ENCODE measurements at places on chromosomes 5 and 9. TPM values are rescaled to one million over a fixed set of nuclear protein-coding genes. Genes with fewer than 3 reads are reported as not detected.
A peak's percentile ranks its signal among the peaks of the same experiment; 100 is the strongest.

- no peak for DNase-seq
Measured at GRCh38 chr5:134749415-134749814, 9.2 kb upstream of the DDX46 start.

- no peak for DNase-seq
Measured at GRCh38 chr9:69572611-69573010, 99.6 kb downstream of the APBA1 start.

DNA sequence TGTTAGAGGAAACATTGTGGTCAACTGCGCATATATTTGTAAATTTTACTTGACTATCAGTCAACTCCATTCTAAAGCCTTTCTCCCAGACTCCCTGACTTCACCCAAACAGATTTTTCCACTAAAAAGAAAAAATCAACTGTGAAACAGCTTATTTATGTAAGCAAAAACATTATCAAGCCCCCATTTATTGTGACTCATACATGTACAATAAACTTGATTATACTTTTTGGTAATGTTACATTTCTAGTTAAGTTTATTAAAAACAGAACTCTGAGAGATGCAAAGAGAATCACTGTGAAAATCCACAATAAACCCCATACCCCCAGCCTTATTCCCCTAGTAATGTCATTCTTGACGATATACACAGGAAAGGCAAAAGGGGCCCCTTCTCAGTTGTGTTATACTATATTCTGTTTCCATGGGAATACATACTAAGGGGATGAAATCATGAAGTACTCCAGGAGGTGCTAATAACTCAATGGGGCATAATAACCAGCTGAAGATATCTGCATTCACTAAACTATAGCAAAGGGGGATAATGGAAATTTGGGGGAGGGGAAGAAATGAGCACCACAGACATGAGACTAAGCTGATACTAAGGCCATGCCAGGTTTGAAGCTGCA is 616.0 kb downstream of the ACTL7B start:
- no peak for DNase-seq

GRCh38 chr5:129554134-129554904 is 94.2 kb downstream of the ADAMTS19 start:
- DNase-seq = no peak

GRCh38 chr9:133717113-133718031 is 20.8 kb downstream of the SARDH start:
- no peak for DNase-seq

- no peak for DNase-seq
Measured at GRCh38 chr9:35490155-35490909, 421 bp downstream of the RUSC2 start.

GRCh38 chr5:150286820-150287219 is 2.8 kb downstream of the CAMK2A start:
- no peak for DNase-seq

DNA sequence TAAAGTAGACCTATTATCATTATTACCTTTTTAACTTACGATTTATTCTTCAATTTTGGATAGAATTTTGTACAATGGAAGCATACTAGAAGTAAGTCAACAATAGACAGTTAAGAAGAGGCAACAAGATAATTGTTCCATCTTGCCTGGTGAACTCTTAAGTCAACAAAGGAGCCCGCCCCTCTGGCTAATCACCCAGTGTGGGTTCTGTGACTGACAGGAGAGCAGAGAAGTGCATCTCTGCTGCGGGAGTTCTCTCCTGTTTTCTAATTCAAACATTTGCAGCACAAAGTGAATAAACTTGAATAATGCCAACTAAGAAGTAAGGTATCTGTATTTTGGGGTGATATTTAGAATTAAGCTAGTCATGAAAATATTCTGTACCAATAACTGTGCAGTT is 6.7 kb upstream of the ISL1 start:
- no peak for DNase-seq

DNA sequence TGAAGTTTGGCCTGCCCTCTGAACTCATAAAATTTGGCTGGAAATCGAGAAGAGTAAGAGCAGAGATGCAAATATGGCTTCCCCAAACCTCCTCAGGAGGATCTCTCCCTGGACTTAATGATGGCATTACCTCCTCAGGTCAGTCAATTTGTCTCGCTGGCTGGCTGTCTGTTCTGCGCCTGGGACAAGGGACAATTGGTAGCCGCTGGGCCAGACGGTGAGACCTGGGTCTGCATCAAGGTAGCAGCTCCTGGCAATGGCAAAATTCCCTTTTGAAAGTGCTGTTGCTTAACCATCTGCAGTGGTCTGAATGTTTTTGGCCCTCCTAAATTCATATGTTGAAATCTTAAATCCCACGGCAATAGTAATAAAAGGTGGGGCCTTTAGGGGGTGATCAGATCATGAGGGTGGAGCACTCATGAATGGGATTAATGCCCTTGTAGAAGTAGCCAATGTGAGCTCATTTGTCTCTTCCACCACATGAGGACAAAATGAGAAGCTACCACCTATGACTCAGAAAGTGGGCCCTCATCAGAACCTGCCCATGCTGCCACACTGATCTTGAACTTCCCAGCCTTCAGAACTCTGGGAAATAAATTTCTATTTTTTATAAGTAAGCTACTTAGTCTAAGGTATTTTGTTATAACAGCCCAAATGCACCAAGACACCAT is 439.3 kb upstream of the KLF4 start:
- no peak for DNase-seq

GRCh38 chr5:93653716-93654115 is 70.7 kb downstream of the NR2F1 start:
- no peak for DNase-seq

DNA sequence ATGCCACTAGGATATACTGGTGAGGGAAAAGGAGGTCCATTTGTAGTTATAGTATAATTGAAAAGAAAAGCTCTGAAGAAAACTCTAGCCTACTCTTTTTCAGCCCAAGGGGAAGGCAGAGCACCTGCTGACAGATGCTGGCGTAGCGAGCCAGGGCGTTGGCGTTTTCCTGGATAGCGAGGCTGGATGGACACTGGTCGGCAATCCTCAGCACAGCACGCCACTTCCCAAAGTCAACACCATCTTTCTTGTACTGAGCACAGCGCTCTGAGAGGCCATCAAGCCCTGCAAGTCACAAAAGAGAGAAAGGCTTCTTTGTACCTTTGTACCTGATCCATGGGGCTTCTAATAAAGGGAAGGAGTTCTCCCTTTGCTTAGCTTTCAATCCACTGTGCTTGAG is 8.2 kb downstream of the ALDOB start:
- DNase-seq = no peak

GRCh38 chr5:156556666-156557406 is 229.9 kb downstream of the SGCD start:
- DNase-seq = no peak

DNA sequence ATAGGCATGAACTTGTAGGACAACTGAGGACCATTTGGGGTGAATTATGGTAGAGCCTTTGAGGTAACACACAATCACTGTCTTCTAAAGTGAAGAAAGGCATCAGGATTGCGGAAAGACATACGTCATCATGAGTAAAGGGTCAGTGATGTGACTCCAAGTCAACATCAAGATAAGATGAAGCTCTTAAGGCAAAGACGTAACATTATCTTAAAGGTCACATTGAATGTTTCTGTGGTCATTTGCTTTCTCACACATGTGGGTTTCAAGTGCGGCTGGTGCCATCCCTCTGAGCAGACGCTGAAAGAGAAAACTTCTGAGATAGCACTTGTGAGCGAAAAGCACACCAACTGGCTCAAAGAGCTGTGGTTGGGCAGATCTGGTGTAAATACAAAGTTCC is 63.3 kb upstream of the GRAMD2B start:
- DNase-seq = no peak

GRCh38 chr9:135962696-135963307 is 1.6 kb upstream of the UBAC1 start:
- no peak for DNase-seq

DNA sequence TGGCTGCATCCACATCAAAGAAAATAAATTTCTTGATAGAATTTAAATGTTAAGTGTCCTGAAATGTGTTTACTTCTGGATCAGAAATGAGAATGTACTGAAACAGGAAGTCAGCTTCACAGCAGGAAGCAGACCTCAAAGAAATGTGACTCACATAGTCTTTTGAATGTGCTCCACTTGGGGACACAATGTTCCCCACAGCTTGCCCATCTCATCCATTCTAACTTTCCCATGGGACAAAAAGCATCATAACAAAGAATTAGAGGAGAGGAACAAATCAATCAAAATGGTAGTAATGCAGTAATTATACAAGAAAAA is 85.7 kb downstream of the GRAMD2B start:
- DNase-seq = peak; percentile 50

GRCh38 chr5:140044041-140044440 is 942 bp upstream of the NRG2 start:
- DNase-seq = no peak

DNA sequence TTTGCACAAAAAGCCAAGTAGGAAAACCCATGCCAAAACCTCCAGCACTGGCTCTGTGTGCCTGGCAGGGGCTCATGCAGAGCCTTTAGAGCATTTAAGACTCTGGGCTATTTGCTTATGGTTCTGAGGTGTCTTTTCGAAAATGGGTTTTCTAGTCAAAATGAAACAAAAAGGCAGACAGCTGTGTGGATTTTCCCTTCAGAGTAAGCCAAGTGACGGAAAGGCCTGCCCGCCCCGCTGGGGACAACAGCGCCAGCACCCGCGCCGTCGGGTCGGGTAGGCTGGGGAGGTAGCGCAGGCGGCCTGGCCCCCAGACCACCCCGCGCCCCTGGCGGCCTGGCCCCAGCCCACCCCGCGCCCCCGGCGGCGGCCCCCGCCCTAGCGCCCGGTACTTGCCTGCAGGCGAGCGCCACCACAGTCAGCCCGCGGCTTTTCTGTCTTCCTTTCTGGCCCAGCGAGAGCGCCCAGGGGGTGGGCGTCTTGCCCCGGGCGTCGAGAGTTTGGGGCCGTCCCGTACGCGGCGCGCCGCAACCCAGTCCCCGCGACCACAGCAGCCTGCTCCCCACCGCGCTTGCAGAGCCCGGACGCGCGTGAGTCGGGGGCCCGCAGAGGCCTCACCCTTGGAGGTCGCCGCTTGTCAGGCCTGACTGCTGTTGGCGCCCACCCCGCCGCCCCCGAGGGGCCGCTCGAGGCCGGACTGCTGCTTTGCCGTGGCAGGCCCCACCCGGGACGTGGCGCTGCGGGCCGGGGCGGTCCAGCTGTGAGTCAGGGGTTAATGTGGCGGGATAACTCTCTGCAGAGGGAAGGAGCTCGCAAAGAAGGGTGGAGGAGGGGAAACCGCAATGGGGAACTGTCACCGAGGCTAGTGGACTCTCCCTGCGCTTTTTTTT is at the start of gene TICAM2:
TSS of gene TICAM2 (minus strand) at position 779 of the 890 bp plus-strand sequence. CDS start 21,223 bp downstream, outside the sequence.
- DNase-seq = peak; percentile 55

- no peak for DNase-seq
Measured at GRCh38 chr5:147245381-147246165, 10.7 kb downstream of the STK32A start.

GRCh38 chr5:172544371-172545095 is 90.2 kb upstream of the SH3PXD2B start:
- DNase-seq = no peak

- DNase-seq = no peak
Measured at GRCh38 chr5:140325486-140325885, 20.9 kb downstream of the HBEGF start.

DNA sequence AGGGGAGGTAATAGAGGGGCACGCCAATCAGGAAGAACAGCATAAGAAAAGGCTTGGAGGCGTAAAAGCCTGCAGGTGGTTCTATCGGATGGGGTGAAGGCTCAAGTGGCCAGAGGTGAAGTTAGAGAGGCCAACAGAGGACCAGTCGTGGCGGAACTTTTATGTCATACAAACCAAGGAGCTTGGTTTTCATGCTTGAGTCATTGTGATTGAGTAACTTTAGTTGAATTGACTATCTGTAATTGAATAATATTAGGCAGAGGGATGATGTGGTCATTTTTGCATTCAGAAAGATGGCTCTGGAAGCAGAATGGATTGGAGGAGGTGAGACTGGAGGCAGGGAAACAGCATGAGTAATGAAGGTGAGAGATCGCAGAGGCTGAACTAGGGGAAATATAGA is 7.2 kb upstream of the SPINK4 start:
- no peak for DNase-seq

DNA sequence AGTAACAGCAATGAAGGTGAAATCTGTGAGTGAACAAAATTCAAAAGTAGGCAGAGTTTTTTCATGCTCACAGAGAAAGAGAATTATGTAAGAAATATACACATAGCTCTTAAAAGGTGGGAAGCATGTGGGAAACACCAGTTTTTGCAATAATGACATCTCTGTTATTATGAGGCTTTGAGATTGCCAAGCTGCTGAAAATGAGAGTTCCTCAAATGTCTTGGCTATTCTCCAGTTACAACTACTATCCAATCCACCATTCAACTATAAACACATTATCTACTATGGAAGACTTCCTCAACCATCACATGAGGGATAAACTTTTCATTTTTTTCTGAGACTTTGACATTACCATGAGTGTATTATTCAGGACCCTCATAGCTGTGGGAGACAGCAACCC is 420.8 kb upstream of the ACTBL2 start:
- DNase-seq = no peak

- peak; percentile 62 for DNase-seq
Measured at GRCh38 chr5:141618030-141618803, 583 bp downstream of the DIAPH1 start.

DNA sequence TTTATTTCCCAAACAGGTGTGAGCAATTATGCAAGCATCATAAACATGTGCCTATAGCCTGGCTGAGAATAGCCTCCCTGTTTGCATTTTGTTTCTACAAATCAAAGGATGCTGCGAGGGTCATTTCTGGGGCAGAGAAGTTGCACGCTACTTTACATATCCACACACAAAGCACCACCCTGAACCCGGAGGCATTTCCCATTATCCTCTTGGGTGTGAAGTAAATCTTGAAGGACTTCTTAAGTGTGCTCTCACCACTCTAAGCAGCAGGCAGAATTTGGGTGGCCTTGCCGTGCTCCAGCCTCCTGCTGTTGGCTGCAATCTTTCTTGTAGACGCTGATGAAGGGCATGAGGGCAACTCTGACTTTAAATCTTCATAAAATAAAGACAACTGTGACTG is 124.0 kb upstream of the TLE4 start:
- DNase-seq = no peak

- DNase-seq = no peak
Measured at GRCh38 chr9:119884438-119884837, 515.2 kb upstream of the BRINP1 start.

- DNase-seq = no peak
Measured at GRCh38 chr9:126979461-126979860, 64.9 kb downstream of the RALGPS1 start.

DNA sequence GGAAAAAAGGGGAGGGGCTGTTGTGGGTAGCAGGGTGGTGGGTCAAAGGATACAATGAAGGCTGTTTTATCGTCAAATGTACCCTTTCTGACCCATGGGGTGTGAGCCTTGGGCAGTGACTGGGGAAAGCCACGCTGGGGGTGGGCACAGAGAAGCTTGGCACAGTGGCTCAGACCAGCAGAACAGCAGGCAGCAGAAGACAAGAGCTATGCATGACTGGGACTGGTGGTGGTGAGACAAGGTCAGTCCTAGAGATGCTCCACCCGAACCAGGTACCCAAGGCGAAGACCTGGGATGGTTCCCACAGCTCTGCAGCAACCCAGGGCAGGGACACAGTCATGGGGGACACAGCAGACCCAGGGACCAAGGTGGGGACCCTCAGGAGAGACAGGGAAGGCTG is 38.3 kb downstream of the BICD2 start:
- DNase-seq = no peak

Gene PPIC
- polyA plus RNA-seq = not detected

Gene SPINK13
- polyA plus RNA-seq = not detected

Gene VAV2
- 0.18 TPM for polyA plus RNA-seq

Gene HTR4
- not detected for polyA plus RNA-seq

Gene LCN15
- polyA plus RNA-seq = not detected

Gene SLC2A6
- 2.6 TPM for polyA plus RNA-seq

Gene RLN1
- 2.3 TPM for polyA plus RNA-seq

Gene EIF4E1B
- not detected for polyA plus RNA-seq

Gene GRXCR2
- polyA plus RNA-seq = not detected

Gene ARHGEF28
- not detected for polyA plus RNA-seq

Gene C9orf43
- polyA plus RNA-seq = 0.52 TPM

Gene UQCRQ
- 556 TPM for polyA plus RNA-seq

All from naive thymus-derived CD4-positive, alpha-beta T cell (primary cell).